Effector CD4-positive, alpha-beta T cell (primary cell): ENCODE measurements at places on chromosomes 6 and 20.

DNA sequence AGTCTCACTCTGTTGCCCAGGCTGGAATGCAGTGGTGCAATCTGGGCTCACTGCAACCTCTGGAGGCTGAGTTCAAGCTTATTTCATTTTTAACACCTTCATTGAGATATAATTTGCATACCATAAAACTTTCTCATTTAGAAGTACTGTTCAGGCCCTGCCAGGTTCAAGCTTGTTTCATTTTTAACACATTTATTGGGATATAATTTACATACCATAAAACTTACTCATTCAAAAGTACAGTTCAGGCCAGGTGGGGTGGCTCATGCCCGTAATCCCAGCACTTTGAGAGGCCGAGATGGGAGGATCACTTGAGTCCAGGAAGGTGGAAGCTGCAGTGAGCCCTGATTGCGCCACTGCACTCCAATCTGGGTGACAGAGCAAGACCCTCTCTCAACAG, 5.5 kb downstream of the OR2B6 start:
- no peak for DNase-seq

- DNase-seq, result no peak
These were observed 83.0 kb downstream of the MAP3K4 start for GRCh38 chr6:161074496-161075121.

DNA sequence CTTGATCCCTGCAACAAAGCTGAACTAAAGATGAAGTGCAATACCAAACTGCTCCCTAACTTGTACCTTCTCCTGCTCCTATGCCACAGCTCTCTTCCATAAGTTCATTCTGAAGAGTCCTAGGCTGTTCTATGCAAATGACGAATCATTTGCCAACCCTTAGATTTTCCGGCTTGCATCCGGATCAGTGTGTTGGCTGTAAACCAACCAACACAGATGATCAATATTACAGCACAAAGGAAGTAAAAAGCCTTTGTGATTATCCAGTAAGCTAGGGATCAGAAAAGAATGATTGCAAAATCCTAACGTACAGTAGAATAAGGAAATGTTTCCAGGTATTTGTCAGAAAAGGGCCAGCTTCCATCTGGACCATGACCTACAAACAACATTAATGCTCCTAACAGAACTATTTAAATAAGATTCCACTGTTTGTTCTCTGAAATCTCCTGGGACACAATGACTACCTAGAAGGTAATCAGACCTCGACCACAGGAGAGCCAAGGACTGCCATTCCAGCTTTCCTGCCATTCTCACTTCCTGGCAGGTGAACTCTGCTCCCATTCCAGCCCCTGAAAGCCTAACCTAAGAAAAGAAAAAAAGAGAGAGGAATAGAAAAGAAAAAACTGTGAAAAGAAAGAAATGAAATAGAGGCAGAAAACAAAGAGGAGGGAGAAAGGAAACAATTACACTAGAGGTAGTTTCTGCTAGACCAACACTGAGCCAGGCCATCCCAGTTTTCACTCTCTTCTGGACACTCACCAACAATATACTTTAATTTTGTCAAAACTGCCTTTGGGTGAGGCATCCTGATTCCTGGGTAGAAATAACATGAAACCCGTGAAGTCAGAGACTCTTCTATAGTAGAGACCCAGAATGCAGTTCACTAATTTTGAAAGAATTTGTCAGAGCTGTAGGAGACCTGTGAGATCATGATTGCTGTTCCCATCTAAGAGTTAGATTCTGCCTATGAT, 19.7 kb downstream of the GMDS start:
- DNase-seq, result no peak

DNA sequence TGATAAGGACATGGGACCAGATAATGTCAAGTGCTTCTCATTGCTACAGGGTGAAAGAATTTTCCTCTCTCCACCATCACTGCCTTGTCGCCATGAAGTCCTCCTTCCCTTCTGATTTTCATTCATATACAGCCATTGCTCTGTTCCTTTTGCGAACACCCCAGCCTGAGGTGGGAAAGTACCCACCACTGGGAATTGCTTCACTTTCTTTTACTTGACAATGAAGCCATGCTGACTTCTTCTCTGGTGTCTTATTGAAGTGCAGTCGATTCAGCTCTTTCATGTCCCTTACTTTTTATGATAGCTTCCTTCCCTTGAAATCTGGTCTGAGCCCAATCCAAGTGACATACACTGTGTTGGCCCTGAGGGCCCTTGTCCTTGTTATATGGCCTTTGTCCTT, 16.2 kb downstream of the DAAM2 start:
- DNase-seq, result no peak

- no peak for DNase-seq
These were observed 2.6 kb downstream of the SPACA1 start for GRCh38 chr6:88050140-88050818.
